T-helper 17 cell (primary cell): ENCODE measurements at places on chromosomes 12 and 14. TPM values are rescaled to one million over a fixed set of nuclear protein-coding genes. Genes with fewer than 3 reads are reported as not detected.

- DNase-seq, result no peak
These were observed 933.0 kb downstream of the DIO2 start for GRCh38 chr14:79278286-79278797.

- DNase-seq, result no peak
These were observed 399.1 kb downstream of the PAWR start for GRCh38 chr12:79291711-79292110.

DNA sequence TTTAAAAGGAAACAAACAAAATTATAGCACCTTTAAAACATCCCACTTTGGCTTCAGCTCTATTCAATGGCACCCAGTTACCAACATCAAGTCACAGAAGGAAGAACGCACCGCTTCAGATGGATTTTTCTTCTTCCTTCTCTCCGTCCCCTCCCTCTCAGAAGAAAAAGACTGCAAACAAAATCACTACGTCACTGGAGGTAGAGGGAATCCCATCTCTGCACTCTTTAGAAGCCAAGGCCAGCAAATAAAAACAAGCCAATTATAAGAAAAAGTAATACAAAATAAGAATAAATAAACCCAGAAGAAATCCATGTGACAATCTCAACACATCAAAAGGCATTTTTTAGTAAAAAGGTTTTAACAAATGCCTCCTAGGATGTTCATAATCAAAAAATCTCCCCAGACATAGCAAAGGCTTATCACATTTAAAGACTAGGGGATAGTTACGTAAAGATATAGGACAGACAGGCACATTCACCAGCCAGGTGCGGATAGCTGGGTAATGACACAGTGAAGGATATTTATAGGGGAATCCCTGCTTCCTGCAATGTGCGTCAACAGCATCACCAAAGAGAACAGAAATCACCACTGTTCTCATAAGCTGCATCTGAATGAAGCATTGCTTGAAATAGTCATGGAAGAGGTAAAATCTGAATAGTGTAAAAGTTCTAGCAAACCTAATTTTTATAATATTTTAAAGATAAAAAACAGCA lies 89.4 kb downstream of the R3HDM2 start:
- DNase-seq, result no peak

NRIP2 gene
- not detected for total RNA-seq

GRCh38 chr12:21500786-21501257 lies 613 bp downstream of the RECQL start:
- DNase-seq, result no peak

DNA sequence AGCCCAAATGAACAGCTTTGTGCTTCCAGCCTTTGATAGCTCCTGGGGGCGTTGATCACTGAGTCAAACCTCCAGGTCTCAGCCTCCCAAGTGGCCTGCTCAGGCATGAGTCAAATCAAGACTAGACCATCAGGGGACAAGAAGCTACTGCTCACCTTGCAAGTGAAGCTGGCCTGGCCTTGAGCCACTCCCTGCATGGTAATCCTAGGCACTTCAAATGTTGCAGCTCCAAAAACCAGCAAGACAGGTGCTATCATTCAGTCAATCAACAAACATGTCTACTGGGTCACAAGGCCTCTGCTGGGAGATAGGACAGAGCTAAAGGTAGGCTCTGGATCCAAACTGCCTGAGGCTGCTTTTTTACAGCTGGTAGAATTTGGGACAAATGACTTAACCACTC lies 33.1 kb upstream of the NOS1 start:
- no peak for DNase-seq

- no peak for DNase-seq
These were observed 35.7 kb downstream of the STK38L start for GRCh38 chr12:27279826-27280225.

MON2 gene
- total RNA-seq, result 62.2 TPM
